ENCODE measurements at places on chromosomes 12 and 14.
A peak's percentile ranks its signal among the peaks of the same experiment; 100 is the strongest.

GRCh38 chr12:130016194-130016593 is 112.4 kb upstream of the TMEM132D start:
- DNase-seq: no peak

DNA sequence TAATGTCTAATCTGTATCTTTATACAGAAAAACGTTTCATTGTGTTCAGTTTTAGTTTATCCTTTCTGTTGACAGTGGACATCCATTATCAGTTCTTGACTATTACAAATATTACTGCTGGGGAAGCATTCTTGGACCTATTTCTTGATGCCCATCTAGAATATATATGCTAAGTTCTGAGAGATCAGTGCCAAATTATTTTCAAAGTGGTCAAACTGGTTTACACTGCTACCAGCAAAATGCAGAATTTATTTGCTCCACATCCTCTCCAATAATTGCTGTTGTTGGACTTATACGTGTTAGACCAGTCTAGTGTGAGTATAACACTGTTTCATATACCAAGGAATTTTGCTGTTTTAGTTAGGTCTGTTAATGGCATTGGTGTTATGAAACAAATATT is 85.5 kb upstream of the TRAF3 start:
- no peak for DNase-seq

GRCh38 chr12:94263011-94263811 is 114.8 kb downstream of the PLXNC1 start:
- peak; percentile 24 for DNase-seq

DNA sequence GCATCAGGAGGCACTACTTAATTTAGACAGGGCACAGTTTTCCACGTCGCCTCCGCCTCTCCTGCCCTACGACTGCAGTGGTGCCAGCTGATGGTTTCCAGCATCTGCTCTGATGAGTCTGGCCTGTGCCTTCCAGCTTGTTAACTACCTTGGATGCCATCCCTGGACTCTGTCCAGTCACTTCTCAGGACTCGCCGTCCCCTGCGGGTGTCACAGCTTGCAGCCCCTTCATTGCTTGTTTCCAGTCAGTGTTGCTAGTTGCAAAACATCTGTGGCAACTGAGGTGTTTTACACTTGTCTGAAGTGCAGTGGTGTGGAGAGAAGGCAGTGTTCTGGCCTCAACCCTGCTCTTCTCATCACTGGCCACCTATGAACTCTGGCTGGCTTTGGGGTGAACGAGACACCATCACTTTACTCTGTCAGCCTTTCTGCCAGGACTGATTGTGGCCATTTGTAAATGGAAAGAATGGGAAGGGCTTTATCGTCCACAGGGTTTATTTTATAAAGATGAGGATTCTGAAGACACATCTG is 8.3 kb downstream of the ADGRD1 start:
- DNase-seq: no peak

DNA sequence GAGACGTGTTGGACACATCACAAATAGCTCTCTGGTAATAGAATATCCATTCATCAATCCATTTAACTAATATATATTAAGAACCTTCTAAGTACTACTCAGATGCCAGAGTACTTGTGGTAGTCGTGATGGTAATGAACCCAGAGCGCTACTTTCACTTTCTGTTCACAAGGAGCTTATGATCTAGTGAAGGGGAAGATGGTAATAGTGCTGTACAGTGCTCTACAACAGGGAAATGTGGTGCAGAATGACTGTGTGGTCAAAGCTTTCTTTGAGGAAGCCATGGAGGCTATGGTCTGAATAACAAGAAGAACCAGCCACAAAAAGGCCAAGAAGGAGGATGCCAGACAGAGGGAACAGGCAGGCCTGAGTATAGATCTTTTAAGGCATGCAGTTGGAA is 212.0 kb downstream of the PTPRO start:
- no peak for DNase-seq

- DNase-seq: no peak
These were observed 27.3 kb downstream of the SPRING1 start for GRCh38 chr12:116710370-116711150.
